ENCODE measurements at places on chromosomes 11 and 22.

DNA sequence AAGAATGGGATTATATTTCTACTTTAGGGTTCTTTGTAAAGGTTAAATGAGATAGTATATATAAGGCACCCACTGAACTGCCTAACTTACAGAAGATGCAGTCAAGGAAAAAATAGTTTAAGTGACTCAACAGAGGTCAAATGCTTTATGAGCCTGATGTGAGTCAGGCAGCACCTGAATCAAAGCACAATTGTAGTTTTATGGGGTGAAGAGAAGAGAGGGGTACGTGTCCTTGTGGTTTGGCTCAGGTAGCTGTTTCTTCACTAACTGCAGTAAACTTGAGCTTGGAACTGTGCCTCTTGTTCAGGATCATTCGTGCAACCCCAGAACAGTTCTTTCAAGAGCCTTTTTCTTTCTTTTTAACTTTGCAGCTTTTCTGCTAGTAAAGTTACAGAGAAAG, 125.2 kb upstream of the SPON1 start:
- H3K4me3 ChIP-seq = no peak overlapping the region
- no peak overlapping the region for H3K27ac ChIP-seq
- H3K36me3 ChIP-seq = peaks cover 7% of the 10 kb centered on the region
- H3K27me3 ChIP-seq = no peaks in the 10 kb centered on the region
- no peak for DNase-seq

- peaks cover 25% of the 10 kb centered on the region for H3K36me3 ChIP-seq
- DNase-seq = no peak
- H3K27ac ChIP-seq = no peak overlapping the region
- peaks cover 18% of the 10 kb centered on the region for H3K4me1 ChIP-seq
- no peak overlapping the region for H3K4me3 ChIP-seq
- H3K27me3 ChIP-seq = no peaks in the 10 kb centered on the region
These were observed 259.1 kb downstream of the TBC1D22A start for GRCh38 chr22:47021371-47022074.

- H3K4me1 ChIP-seq = peaks cover 5% of the 10 kb centered on the region
- no peak for DNase-seq
- H3K27ac ChIP-seq = no peak overlapping the region
- 0 out of 2 replicates have a peak, but pooled peaks cover 3% of the 10 kb centered on the region for H3K36me3 ChIP-seq
- no peaks in the 10 kb centered on the region for H3K27me3 ChIP-seq
- H3K4me3 ChIP-seq = no peak overlapping the region
These were observed 20.1 kb upstream of the SWAP70 start for GRCh38 chr11:9643751-9644150.

DNA sequence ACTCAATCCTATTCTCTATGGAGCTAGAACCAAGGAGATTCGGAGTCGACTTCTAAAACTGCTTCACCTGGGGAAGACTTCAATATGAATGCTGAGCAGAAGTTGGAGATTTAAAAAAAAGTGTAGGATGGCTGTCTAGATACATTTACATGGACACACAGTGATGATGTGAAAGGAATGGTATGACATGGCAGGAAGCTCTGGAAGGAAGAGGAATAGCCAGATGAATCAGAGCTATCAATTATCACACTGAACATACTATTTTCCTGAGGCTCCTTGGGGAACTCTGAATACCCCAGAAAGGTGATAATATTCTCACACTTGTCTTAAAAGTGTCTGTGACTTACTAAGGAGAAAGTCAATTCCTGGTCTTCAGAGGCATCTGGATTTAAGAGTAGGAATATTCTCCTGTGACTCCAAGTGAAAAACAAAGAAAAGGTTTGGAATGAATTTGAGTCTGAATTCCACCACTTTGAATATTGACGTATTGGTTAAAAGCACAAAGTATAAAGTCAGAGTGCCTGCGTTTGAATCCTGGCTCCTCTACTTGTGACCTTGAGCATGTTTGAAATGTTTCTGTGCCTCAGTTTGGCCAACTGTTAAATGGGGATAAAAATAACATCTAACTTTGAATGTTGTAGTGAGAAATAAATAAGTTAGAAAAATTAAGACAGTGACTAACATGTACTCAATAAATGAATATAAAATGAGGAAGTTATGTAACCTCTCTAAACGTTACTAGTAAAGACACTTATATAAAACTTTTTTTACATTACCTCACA, 1.3 kb downstream of the OR52D1 start:
- no peak overlapping the region for H3K4me3 ChIP-seq
- no peak for DNase-seq
- H3K27me3 ChIP-seq = no peaks in the 10 kb centered on the region
- H3K4me1 ChIP-seq = no peaks in the 10 kb centered on the region
- no peaks in the 10 kb centered on the region for H3K36me3 ChIP-seq
- no peak overlapping the region for H3K27ac ChIP-seq

GRCh38 chr11:111797145-111797581, 31.0 kb upstream of the PPP2R1B start:
- H3K27me3 ChIP-seq = no peaks in the 10 kb centered on the region
- H3K4me3 ChIP-seq = no peak overlapping the region
- H3K36me3 ChIP-seq = no peaks in the 10 kb centered on the region

DNA sequence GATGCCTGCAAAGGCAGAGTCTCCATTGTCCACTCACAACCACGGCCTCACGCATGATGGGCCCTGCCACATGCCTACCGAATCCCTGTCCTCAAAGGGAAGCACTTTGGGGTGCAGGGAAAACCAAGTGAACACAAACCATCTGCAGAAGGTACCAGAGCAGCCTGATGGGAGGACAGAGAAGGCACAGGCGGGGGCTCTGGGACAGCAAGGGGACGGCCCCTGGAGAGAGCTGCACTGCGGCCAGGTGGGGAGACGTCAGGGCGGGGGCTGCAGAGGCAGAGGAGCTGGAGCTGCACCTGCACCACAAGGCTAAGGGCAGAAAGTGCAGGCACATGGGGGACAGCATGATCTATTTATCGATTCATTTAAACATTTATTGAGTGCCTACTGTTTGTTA, 1056.0 kb downstream of the TBC1D22A start:
- no peak for DNase-seq
- H3K27me3 ChIP-seq = no peaks in the 10 kb centered on the region
- no peak overlapping the region for H3K4me3 ChIP-seq
- H3K27ac ChIP-seq = no peak overlapping the region
- peaks cover 4% of the 10 kb centered on the region for H3K36me3 ChIP-seq
- no peaks in the 10 kb centered on the region for H3K4me1 ChIP-seq

DNA sequence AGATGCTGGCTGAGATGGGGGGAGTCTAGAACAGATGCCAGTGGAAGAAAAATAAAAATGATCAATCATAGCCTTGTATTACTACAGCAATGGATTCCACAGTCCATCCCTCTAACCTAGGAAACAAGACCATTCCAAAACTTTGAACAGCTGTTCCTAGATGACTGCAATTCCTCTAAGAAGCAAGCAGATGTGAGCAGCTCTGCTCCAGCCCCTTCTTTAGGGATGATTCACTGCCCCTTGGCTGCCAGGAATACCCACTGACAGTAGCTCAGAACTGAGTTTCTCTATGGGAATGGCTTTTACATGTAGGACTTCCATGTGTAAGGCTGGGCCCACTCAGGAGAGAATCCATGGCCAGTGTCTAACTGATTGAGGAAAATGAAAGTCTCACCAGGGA, 943.9 kb downstream of the OPCML start:
- no peaks in the 10 kb centered on the region for H3K4me1 ChIP-seq
- no peak for DNase-seq
- no peak overlapping the region for H3K4me3 ChIP-seq
- H3K36me3 ChIP-seq = no peaks in the 10 kb centered on the region
- no peak overlapping the region for H3K27ac ChIP-seq
- no peaks in the 10 kb centered on the region for H3K27me3 ChIP-seq

DNA sequence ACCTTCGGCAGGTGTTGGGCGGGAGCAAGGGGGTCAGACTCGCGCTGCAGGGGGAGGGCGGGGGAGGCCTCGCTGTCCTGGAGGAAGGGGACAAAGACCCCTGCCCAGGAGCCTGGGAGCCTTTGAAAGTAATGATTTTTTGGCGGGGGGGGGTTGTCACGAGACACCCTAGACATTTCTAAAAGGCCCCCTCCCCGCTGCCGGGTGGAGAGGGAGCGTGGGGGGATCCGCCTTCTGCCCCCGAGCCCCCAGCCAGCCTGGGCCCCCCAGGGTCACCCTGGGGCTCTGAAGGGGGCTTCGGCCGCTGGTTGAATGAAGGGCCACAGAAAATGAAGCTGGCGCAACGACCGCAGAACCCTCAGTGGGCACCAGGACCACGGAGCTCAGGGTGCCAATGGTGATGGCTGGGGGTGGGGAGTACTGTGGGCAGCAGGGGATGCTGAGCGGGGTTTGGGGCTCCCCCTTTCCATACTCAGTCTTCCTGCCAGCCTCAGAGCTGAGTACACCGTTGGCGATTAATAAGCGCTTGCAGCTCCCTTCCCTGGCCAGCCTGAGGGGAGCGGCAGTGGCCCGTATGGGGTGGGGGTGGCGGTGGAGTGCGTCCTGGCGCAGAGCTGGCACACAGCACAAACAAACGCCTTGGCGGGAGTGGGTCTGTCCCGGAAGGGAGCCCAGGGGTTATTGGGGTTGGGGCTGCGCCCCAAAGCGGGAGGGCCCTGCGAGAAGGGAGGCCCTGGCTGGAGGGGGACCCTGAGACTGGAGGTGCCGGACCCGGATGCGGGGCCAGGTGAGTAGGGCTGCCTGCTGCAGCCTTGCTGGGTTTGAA, 1.2 kb upstream of the DUSP8 start:
- no peak for DNase-seq
- H3K36me3 ChIP-seq = peaks cover 3% of the 10 kb centered on the region
- H3K27me3 ChIP-seq = peaks cover 71% of the 10 kb centered on the region
- peak overlapping the region; percentile 48 for H3K4me3 ChIP-seq
- no peak overlapping the region for H3K27ac ChIP-seq

DNA sequence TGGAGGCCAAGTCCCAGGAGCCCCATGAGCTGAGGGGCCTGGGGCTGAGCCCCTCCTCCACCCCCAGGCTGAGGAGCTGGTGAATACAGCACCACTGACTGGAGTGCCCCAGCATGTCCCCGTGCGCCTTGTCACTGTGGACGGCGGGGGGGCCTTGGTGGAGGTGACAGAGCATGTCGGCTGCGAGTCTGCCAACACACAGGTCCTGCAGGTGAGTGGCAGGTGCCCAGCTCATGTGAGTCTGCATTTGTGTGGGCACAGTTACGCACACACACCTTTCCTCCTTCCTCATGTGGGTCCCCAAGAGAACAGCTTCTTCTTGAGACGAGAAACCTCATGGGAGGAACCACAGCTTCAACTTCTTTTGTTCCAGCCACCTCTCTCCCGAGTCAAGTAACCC, 7.7 kb downstream of the TMEM132A start:
- no peaks in the 10 kb centered on the region for H3K4me1 ChIP-seq
- H3K27ac ChIP-seq = no peak overlapping the region
- no peak overlapping the region for H3K4me3 ChIP-seq
- peaks cover 20% of the 10 kb centered on the region for H3K36me3 ChIP-seq
- H3K27me3 ChIP-seq = no peaks in the 10 kb centered on the region

DNA sequence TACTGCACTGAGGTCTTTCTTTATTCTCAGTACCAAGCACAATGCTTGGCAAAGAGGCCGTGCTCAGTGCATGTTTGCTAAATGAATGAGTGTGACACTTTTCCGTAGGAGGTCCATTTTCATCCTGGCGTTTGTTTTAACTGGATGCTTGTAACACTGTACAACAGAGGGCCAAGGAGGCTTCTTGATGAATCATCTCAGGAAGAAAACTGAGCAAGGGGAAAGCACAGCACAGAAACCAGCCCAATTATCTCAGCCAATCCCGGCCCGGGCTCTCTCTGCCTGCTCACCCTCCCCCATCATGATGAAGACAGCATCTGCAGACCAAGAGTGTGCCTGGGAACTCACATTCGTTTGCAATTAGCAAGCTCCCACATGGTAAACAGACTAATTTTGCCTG, 570.3 kb downstream of the OPCML start:
- peaks cover 25% of the 10 kb centered on the region for H3K4me1 ChIP-seq
- no peak overlapping the region for H3K27ac ChIP-seq
- no peaks in the 10 kb centered on the region for H3K36me3 ChIP-seq
- no peak overlapping the region for H3K4me3 ChIP-seq
- no peak for DNase-seq
- no peaks in the 10 kb centered on the region for H3K27me3 ChIP-seq

Measured in WTC11 (cell line).